Temporal lobe (tissue), 4 donors: ENCODE measurements at places on chromosomes 6 and 20. TPM values are rescaled to one million over a fixed set of nuclear protein-coding genes. Genes with fewer than 3 reads are reported as not detected.

Gene PROKR2
- 9.3 TPM for total RNA-seq

Gene IL17A
- not detected for total RNA-seq

Gene LHFPL5
- total RNA-seq: 0.98 TPM

Gene PTGIS
- total RNA-seq: 4.9 TPM

Gene C6orf141
- 0.74 TPM for total RNA-seq

Gene CTSZ
- 10.6 TPM for total RNA-seq

Gene IER3
- 1.7 TPM for total RNA-seq

Gene FITM2
- 8.4 TPM for total RNA-seq

Gene B4GALT5
- total RNA-seq: 61.5 TPM

Gene SLC17A3
- not detected for total RNA-seq

Gene ARMC2
- 10.6 TPM for total RNA-seq

Gene PMEPA1
- total RNA-seq: 5.9 TPM

Gene DPPA5
- not detected for total RNA-seq

Gene TMEM74B
- total RNA-seq: 12.5 TPM

Gene ZSCAN23
- 10.8 TPM for total RNA-seq

Gene SAMD5
- total RNA-seq: 10.3 TPM

Gene BEND3
- total RNA-seq: 6.4 TPM

Gene LY86
- total RNA-seq: 2.0 TPM
